Mesenteric fat pad (tissue), 1 donor: ENCODE measurements at places on chromosomes 4 and X. TPM values are rescaled to one million over a fixed set of nuclear protein-coding genes. Genes with fewer than 3 reads are reported as not detected.

DNA sequence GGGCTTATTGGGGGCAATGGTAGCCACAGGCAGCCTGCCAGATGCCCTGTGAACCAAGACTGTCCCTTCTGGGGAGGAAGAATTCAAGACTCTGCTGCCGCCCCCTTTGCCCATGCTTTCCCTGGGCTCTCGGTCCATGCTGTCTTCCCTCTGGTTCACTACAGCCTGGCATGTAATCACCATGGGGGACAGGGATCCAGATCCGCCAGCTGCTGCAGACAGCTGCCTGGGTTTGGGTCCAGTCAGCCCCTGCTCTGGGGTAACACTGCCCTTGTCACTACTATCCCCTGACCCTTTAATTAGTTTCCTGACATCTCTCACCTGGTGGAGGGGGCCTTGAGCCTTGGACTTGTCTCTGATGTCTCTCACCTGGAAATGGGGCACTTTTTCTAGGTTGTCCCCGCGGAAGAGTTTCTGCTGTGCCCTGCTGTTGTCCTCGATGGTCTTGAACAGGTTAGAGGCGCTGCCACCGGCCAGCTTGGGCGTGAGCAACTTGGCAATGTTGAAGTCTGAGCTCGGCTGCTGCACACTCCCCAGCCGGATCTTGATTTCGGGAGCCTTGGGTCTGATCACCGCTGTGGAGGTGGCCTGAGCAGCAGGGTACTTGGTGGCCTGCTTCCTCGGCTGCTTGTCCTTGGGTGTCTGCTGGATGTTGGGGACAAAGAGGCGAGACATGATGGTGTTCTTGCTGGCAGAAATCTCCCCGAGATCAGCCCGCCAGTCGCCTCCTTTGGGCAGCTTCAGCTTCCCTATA, 6.4 kb downstream of the C4orf54 start:
- DNase-seq = no peak

DNA sequence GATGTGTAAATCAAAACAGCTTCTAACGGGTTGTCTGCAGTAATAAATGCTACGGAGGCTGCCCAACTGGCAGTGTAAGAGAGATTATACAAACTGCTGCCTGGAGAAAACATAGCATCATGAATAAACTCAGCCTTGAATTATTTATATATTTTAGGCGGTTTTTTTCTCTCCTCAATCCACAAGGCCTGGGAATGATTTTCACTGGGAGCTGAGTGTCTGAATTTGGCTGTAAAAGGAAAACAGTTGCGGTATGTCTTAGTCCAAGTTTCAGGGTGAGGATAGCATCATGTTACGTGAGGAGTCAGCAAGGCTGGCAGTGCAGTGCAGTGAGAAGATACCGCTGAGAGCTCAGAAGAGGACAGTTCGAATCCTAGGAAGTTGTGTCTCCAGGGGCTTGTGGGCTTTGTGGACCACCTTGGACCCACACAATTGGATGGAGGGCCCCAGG, 291.5 kb upstream of the BOD1L1 start:
- DNase-seq = no peak

DNA sequence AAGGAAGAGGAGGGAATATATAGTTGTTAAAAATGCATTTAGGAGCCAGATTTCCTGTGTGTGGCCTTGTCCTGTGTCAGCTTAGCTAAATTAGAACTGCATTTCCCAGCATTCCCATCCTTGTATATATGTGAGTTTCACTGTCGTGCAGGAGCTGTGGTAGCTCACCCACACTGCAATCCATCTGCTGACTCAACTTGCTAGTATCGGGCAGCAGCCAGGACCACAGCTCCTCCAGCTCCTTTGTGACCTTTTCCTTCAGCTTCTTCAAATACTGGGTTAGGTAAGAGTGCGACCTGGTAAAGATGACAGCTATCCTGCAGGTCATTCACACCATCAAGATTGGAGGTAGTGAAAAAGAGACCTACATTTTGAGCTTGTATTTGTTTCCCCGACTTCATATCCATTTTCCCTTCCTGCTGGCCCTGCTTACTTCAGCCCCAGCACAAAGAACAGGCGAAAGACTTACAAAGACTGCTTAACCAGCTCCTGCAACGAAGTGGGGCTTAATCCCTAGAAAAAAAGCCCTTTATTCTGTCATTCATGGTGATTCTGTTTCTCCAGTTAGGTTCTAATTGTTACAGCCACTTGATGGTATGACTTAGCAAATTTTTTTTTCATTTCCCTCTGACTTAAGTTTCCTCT, 11.4 kb downstream of the ASIC5 start:
- DNase-seq = no peak

The ETDB gene
- not detected for total RNA-seq

The IL9R gene
- 0.22 TPM for total RNA-seq

The NLGN4X gene
- total RNA-seq = 8.4 TPM

The C4orf54 gene
- total RNA-seq = not detected
